Stimulated activated CD8-positive, alpha-beta memory T cell treated with anti-CD3 and anti-CD28 coated beads, Interleukin-4, amount 100 ng/mL, for 1 hour (primary cell): ENCODE measurements at places on chromosomes 11 and 22.
A peak's percentile ranks its signal among the peaks of the same experiment; 100 is the strongest.

DNA sequence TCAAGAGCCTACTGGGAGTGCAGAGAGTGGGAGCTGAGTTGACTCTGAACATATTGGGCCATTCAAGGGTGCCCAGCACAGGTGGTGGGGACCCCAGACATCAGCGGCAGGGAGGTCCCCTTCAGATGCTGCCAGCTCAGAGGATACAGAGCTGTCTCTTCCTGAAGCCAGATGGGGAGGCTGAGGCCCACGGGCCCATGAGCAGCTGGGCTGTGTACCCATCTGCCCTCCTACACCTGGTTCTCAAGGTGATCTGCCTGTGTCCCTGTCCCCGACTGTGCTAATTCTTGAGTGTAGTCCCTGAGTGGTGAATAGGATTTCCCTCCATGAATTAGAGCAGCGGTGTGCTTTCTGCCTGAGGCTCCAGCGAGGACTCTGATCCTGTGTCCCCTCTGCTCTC is 76.3 kb downstream of the MICAL2 start:
- no peak for DNase-seq

DNA sequence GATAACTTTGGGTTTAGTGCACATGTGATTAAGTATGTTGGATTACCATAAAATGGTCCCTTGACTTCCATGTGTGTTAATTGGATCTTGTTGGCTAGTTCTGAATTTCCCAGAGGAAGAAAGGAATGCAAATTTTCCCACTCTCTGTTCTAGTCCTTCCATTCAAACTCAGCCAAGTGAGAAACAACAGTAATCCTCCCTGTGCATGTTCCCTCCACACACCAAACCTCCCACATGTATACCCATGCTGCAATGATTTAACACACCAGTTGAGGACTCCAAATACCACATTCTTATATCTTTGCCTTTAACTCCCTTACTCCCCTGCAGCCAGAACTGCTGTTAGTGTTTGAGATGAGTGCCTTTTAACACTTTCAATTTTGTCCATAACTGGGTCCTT is 1158.9 kb downstream of the DLG2 start:
- no peak for DNase-seq

- DNase-seq = no peak
Observed at GRCh38 chr11:19894404-19894803, 181.8 kb downstream of the NAV2 start.

GRCh38 chr11:19712281-19713195 is at the start of gene NAV2:
TSS of gene NAV2 (plus strand) at chr11:19712837. CDS start at chr11:19713696, 859 bp downstream.
- DNase-seq = peak; percentile 55

DNA sequence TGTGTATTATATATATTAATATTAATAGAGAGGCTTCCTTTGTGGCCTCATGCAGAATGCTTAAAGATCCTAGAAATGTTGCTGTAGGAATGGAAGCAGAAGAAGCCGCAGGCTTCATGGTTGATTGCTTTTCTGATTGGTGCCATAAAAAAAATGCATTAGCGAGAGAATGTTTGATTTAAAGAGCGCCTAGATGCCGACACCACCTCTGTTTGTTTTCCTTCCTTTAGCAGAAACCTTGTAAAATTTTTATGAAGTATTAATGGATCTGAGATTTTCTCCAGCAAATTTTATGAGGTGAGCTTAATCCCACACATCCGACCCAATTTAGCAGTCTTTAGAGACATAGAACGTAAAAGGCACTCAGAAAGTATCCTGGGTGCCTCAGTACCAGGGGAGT is 587.5 kb downstream of the NTM start:
- DNase-seq = no peak

DNA sequence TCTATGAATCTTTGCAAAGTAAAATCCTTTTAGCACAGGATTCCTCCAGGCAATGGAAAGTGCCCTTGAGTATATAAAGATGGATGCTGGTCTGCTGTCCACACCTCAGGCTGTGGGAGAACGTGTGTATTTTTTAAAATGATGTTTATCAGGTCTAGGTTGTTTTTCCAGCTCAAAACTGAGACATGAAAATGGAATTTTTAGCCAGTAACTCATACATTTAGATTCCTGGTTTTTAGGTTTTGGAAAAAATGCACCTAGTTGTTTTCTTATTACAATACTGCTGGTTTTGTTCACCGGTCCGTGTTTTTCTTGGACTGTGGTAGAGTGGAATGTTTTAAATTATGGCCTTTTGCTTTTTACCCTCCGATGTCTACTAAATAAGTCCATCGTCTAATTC is 554.7 kb downstream of the SOX6 start:
- DNase-seq = no peak

DNA sequence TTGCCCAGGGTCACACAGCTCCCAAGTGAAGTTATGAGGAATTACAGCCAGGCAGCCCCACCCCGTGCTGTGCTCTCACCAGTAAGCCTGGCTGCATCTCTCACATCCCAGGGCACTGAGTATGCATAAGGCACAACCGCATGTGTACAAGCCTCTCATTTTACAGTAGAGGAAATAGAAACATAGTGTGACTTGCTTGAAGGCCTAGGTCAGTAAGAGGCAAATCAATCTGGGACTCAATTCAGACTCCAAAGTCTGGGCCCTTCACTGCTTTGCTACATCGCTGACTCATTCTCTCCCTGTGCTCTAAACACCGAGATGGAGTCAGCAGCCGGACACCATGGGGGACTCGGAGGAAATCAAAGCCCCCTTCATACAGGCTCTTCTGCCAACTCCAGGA is 7.9 kb downstream of the ABTB2 start:
- DNase-seq = no peak

- DNase-seq = no peak
Observed at GRCh38 chr11:26095340-26095739, 236.6 kb upstream of the ANO3 start.

- no peak for DNase-seq
Observed at GRCh38 chr11:57322256-57323166, 2.2 kb downstream of the TNKS1BP1 start.

GRCh38 chr22:27388090-27388600 is 413.4 kb downstream of the MN1 start:
- DNase-seq = no peak

DNA sequence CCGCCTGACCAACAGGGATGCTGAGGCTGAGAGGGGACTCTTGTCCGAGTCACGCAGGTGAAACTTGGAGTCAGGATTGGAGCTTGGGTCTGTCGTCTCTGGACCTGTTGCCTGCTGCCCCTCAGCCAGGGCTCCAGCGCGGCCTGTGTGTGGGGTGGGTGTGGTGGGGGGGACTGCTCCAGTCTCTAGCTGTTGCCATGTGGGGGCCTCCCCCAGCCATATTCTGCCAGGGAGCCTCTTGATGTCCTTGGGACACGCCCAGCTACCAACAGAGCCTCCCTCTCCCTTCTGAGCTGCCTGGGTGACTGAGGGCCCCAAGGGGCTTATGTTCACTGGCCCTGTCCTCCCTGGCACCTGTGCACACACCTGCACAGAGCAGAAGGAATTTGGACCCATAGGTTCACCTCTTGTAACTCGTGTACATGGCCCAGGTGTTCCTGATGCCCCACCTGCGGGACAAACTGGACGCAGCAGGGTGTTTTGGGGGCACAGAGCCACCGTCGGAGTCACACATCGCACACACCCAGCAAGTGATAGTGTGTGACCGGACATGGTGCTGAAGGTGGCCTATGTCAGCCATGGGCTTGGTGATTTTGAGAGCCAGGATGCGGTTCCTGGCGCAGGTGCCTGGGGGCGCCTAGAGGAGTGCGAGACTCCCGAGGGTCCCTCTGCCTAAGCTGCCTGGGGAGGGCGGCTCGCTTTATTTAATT is 252.3 kb downstream of the TBC1D22A start:
- no peak for DNase-seq

GRCh38 chr11:73252577-73253191 is 19.5 kb upstream of the P2RY6 start:
- DNase-seq = no peak

DNA sequence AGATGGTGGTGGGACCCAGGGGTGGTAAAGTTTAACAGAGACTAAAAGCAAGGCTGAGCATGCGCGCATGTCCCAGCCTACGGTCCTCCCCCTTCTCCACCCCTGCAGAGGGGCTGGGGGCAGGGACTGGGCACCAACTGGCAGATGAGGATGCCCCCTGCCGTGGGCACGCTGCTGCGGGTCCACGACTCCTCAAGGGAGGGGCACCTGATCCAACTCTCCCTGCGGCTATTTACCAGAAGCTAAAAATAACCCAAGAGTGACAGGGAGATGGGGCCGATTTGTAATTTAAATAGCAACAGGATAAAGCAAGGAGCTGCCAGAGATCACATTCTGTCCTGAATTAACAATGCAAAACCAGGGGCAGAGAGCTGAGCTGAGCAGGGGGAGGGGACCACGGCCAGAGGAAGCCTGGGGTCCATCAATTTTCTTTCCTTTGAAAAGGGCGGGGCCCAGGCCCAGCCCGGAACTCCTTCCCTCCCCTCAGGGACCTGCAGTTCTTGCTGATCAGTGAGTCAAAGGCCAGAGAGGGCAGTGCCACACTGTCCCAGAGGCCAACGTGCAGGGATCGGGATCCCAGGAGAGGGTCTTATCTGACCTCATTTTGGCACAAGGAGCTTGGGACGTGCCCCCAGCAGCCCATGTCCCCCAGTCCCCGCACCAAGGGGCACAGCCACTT is 8.1 kb upstream of the DGKZ start:
- DNase-seq = no peak
